Right lobe of liver (tissue), 6 donors: ENCODE measurements at places on chromosomes 4 and X. TPM values are rescaled to one million over a fixed set of nuclear protein-coding genes. Genes with fewer than 3 reads are reported as not detected.

DNA sequence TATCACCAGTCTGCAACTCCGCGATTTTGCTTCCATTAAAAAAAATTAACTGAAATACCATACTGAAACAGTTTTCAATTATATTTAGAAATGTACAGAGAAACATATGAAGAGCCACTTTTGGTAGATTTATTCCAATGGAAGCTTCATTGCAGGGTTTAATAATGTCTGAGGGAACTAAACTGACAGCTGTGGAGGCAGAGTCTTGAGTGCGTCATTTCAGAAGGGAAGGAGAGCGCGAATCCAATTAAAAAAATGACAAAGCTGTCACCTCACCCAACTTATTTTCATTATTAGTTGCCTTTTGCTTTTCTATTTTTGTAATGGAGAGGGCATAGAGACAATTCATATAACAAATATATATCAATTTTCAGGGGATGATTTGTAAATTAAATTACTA is 104.0 kb downstream of the UNC5C start:
- no peak for DNase-seq

- no peak for DNase-seq
These were observed 2.1 kb downstream of the ASMTL start for GRCh38 chrX:1450361-1451161.

DNA sequence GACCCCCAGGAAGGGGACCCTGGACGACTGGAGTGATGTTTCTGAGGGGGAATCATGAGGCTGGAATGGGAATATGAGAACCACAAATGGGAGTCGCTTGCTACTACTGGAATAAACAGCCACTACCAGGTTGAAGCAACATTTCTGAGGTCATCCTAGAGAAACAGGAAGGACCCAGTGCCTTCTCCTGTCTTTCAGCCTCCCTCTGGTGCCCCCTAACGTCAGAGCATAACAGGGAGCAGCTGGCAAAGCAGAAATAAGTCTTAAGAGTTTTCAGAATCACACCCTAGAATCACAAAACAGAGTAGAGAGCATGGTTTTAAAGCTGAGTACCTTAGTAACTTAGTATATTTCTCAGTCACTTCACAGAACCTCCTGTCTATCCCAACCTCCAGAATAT is 347.8 kb upstream of the PITX2 start:
- peak; percentile 35 for DNase-seq

SSX4 gene
- not detected for total RNA-seq

- no peak for DNase-seq
These were observed 1444.2 kb downstream of the ADGRL3 start for GRCh38 chr4:62644372-62644771.

SOX3 gene
- total RNA-seq, result not detected

WDFY3 gene
- 36.5 TPM for total RNA-seq

NKX1-1 gene
- total RNA-seq, result not detected

DNA sequence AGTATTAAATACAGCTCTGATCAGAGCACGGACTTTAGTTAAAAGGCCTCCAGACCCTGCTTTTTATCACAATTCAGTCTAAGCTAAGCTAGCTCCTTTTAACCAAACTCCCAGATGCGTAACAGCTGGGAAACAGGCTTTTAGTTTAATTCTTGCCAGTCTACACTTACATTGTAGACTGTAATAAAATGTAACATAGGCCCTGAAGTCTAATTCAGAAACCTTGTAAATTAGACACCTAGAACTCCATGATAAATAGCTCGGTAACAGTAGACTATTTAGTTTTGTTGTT is 20.1 kb downstream of the FBXO8 start:
- DNase-seq, result no peak

RHOXF2B gene
- not detected for total RNA-seq

SRPK3 gene
- total RNA-seq, result not detected

SSX2 gene
- not detected for total RNA-seq

- DNase-seq, result no peak
These were observed 21.9 kb upstream of the RP2 start for GRCh38 chrX:46814966-46815365.

GRCh38 chrX:147174591-147174990 is 360.0 kb upstream of the CXorf51A start:
- no peak for DNase-seq

DNA sequence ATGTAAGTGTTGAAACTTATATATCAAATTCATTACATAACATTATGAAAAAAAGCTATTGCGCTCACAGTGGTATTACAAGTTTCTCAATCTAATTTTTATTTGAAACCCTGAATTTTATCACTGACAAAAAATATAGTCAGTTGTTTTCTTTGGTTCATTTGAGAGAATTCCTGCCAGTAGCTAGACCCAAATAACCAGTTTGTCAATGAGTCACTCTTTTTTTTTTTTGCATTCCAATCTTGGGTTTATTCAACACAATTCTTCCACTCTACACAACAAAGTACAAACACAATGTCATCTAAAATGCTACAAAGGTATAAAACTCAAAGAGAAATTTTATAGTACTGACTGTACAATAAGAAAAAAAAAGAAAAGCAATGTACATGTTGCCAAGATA is 13.1 kb downstream of the HPF1 start:
- DNase-seq, result no peak

DNA sequence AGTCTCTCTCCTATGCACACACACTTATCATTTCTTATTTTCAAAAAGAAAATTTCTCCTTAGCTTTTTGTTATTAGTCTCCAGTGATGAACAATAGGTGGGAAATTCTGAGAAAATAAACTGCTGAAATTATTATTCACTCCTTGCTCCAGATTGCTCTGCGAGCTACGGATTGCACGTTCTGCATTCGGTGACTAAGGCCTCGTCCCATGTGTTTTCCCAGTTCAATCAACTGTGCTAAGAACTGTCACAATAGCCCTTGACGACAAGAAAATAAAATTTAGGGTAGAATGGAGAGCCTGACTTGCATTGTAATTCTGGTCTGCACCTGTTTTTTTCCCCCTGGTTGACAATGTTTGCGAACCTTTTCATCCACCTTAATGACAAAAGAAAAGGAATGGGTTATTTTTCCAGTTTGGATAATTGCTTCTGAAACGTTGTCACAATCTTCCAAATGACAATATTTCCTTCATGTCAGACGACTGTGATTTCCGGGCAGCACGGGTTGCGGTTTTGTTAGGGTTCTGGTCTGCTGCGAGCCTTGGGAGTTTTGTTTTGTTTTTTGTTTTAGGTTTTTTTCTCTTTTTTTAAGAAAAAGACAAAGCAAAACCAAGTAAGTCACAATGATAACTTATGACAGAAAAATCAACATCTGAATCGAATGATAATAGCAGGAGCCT is 124.5 kb upstream of the NOCT start:
- DNase-seq, result no peak

SRPX2 gene
- total RNA-seq, result 9.5 TPM

DNA sequence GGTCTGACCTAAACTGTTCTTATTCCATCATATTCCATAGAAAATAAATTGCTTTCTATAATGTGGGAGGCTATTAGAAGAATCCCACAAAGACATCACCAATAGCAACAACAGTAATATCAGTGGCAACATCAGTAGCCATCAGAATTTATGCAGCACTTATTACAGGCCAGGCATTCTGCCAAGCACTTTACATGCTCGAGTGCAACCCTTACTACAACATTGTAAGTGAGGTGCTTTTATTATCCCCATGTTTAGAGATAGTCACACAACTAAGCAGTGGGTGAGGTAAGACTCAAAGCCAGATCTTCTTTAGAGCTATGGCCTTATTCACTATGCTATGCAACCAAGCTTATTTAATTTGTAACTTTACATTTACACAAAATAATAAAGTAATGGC is 317.1 kb upstream of the BMP3 start:
- DNase-seq, result no peak

SOWAHD gene
- 0.29 TPM for total RNA-seq
